Heart right ventricle (tissue), 16 donors: ENCODE measurements at places on chromosomes 5 and 9.

DNA sequence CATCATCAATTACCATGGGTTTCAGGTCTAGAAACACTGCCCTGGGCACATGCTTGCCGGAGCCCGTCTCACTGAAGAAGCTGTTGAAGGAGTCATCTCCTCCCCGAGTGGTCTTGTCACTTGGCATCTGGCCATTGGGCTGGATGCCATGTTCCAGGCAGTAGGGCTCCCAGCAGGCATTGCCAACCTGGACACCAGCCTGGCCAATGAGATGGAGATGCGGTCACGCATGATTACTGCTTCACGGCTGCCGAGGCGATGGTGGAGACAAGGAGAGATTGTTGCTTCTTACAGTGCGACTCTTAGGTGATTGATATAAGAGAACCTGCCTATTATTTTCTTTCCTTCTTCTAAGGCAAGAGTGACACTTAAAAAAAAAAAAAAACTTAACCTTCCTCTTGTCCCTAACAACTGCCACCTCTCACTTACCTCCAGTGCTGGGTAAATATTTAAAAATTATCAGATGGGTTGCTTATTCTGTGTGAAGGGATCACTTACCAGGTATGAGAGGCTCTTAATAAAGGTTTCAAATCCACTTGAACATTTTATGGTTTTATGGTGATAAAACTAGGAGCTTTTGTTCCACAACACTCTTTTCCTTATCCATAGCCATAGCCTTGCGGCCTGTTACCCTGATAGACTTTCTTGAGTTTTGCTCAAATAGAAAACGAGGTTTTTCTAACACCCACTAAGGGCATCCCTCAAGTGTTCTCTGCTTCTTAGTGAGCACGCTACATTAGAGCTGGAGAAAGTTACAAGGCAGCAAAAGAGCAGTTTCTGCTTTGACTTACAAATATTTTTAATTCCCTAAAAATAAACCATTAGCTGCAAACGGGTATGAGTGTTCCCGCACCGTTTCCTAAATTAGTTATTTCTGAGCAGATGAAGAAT is 41.2 kb downstream of the NIM1K start:
- no peak overlapping the region for H3K4me3 ChIP-seq
- H3K27ac ChIP-seq: no peak overlapping the region
- no peaks in the 10 kb centered on the region for H3K27me3 ChIP-seq
- H3K36me3 ChIP-seq: no peaks in the 10 kb centered on the region
- no peak for DNase-seq

DNA sequence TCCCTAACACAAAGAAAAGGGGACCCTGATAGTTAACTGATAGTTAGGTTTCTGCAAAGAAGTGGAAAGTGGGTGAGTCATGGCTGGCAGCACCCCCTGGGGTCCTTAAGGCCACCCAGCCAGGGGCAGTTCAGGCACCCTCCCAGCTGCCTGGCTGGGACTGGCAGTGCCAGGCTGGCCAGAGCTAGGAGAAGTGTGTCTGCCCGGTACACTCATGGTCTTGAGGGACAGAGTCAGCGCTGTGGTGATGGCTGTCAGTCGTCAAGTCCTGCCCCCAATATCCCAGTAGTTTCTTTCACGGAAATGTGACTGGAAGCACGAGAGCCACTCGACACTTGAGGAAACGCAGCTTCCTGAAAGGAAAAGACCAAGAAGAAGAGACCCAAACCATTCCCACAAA is 22.3 kb upstream of the CNOT6 start:
- H3K27ac ChIP-seq: no peak overlapping the region

GRCh38 chr9:114085387-114085789 is 7.3 kb upstream of the AMBP start:
- no peaks in the 10 kb centered on the region for H3K4me1 ChIP-seq
- DNase-seq: no peak
- H3K27me3 ChIP-seq: no peaks in the 10 kb centered on the region
- no peak overlapping the region for H3K27ac ChIP-seq
- H3K4me3 ChIP-seq: no peak overlapping the region

DNA sequence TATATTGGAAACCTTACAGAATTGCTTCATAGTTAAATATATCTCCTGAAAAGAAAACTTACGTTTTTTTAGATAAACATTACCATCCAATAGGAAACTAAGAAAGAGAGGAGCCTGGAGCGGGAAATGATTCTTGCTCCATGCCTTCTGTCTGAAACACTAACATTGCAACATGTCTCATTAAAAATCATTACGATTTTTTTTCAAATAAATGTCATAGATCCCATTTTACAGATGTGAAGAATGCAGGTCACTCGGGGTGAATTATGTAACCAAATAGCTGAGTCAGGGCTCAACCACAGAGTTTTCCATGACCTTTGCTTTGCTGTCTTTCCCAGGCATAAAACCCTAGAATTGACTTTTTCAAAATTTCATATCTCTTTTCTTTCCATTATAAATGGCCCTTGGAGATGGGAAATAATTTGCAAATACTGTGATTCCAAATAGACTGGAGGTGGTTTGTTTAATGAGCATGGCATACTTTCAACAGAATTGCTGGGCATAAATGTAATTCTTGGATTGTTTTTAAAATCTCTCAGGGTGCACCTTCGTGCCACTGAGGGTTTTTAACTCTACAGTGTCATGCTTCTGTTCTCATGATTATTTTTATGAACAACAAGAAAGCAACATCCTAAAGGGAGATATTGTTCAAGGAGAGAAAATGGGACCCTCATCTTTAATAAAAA is 302.8 kb downstream of the EBF1 start:
- no peak overlapping the region for H3K27ac ChIP-seq
- H3K4me1 ChIP-seq: peaks cover 9% of the 10 kb centered on the region
- H3K4me3 ChIP-seq: no peak overlapping the region
- H3K36me3 ChIP-seq: no peaks in the 10 kb centered on the region
- H3K27me3 ChIP-seq: no peaks in the 10 kb centered on the region

DNA sequence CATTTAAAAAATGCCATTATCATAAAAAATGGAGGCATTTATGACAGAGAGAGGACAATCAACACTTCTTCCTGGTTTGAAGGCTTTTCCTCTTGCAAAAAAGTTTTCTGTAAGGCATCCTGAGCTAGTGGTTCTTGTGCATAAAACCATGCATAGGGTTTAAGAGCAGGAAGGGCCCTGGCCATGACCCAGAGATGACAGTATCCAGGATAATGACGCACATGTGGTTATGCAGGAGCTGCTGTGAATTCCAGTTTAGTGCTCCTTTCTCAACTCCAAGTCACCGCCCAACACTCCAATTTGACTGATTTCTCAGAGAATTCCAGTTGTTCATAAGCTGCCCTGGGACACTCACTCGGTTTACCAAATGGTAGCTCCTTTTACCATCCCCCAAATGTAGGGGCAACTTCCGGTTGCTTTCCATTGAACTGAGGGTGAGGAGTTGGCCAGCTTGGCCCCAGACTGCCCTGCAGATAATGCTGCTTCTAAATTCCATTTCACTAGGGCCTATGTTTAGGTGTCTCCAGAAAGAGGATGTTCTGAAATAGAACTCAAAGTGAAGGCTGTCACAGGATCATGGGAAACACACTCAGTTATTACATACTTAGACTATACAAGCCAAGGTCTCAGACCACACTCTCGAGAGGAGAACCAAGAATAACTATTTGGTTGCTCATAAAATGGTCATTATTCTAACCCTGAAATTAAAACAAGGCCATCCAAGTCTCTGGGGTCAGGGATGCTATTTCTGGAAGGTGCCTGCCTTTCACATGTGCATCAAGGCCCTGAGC is 179.1 kb downstream of the SLIT3 start:
- H3K27ac ChIP-seq: no peak overlapping the region
- H3K36me3 ChIP-seq: no peaks in the 10 kb centered on the region
- no peak for DNase-seq
- no peak overlapping the region for H3K4me3 ChIP-seq
- H3K27me3 ChIP-seq: no peaks in the 10 kb centered on the region
- peaks cover 3% of the 10 kb centered on the region for H3K4me1 ChIP-seq

GRCh38 chr9:134546746-134547145 is 94.9 kb upstream of the COL5A1 start:
- no peaks in the 10 kb centered on the region for H3K36me3 ChIP-seq
- no peak overlapping the region for H3K4me3 ChIP-seq
- peaks cover 19% of the 10 kb centered on the region for H3K27me3 ChIP-seq
- DNase-seq: no peak
